ENCODE measurements at places on chromosomes 6 and 20.

GRCh38 chr6:133544419-133544818, 303.3 kb downstream of the EYA4 start:
- DNase-seq: no peak

GRCh38 chr6:71457929-71458328, 169.3 kb downstream of the OGFRL1 start:
- DNase-seq: no peak

GRCh38 chr20:8361006-8361652, 229.1 kb downstream of the PLCB1 start:
- no peak for DNase-seq

DNA sequence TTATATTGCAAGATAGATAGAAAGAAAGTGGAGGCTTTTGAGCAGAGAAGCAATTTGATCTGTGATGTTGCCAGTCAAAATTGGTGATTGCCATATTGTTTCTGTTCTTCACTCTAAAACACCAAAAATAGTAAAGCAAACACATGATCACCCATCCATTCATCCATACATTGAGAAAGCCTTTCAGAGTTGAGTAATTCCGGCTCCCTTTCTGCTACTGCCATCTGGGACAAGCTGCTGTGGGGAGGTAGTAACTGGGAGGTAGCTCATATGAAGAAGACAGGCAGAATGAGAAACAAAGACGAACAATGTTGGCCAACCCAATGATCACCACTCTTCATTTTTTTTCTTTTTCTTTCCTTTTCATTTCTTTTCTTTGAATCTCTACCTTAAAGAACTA, 51.1 kb upstream of the HBS1L start:
- no peak for DNase-seq

DNA sequence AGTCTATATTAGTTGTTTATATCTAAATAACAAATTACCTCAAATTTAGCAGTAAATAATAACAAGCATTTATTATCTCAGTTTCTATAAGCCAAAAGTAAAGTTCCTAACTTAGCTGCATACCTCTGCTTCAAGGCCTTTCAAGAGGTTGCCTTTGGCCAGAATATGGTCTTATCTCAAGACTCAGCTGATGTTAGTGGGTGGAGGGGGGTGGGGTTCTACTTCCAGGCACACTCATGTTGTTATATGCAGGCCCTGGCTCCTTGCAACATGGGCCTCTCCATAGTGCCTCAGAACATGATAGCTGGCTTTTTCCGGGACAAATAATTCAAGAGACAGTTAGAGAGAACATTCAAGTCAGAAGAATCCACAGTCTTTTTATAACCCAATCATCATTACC, 266.0 kb downstream of the ADGRB3 start:
- no peak for DNase-seq

DNA sequence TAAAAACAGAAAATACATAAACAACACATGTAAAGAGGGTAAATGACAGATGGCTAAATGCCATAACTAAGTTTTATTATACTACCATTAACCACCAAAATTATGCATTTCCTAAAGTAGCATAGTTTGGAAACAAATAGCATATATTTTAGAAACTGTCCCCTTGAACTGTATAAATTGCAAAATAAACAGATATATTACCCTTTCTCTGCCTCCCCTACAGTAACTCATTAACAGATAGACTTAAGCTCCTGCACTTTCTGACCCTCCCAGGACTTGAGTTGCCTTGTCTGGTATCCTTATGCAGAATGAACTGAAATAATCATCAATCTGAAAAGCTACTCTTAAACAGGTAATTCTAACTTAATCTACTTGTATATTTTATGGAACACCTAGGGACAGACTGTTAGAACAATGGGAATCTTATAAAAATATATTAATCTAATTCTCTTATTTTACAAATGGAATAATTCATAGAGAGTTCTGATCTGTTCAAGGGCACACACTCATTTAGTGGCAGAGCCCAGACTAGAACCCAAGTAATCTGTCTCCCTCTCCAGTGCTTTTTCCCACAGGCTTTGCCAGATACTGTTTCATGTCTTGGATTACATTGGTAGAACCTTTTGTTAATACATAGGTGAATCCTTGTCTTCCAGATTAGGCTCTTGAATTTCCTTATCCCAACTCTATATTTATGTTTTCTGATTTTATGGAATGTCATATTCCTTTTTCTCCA, 50.6 kb upstream of the LOC128125822 start:
- no peak for DNase-seq

GRCh38 chr6:14068133-14068532, 49.4 kb upstream of the CD83 start:
- DNase-seq: no peak

- no peak for DNase-seq
Measured at GRCh38 chr6:109379711-109380110, 2.6 kb downstream of the CD164 start.

- no peak for DNase-seq
Measured at GRCh38 chr20:31760519-31761240, 21.6 kb downstream of the TPX2 start.

GRCh38 chr6:498795-499231, 107.3 kb downstream of the IRF4 start:
- no peak for DNase-seq

DNA sequence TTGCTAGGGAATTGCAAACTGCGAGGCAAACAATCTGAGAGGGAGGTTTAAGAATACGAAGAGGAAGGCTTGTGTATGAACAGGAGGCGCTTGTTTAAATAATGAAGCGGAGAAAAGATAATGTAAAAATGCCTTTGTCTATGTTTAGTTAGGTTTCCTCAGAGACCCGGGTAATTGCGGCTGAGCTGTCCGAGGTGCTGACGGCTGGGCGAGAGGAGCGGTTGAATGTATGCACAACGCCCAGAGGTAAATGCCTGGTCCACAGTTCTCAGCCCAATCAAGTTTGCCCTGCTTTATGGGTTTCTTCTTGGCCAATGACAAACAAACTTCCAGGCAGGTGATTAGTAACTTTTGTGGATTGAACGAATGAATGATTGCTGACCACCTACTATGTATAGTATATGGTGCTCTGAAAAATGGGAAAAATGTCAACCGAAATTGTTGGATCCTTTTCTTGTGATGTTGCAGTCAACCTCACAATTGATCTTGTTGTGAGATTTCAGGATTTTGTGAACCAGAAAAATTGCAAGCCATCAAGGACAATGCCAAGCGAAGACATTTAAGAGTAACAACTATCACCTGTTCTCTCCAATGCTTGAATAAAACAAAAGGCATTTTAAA, 38.3 kb upstream of the SLC32A1 start:
- DNase-seq: no peak

DNA sequence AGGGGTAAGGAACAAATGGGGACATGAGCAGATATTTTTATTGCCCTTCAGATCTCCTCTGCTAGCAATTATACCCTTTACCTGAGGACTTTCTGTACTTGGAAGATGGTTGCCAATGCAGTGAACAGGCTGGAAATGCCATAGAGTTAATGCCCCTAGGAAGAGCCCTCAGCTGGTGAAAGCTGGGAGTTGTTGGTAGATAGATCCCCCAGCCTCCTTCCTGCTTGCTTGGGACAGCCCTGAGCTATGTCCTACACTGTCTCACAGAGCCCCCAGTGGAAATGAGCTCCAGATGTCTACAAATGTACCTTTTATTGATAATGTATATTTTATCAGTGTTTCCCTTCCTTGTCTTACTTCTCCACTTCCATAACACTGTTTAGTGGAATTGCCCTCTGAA, 87.6 kb upstream of the PAK5 start:
- DNase-seq: no peak

DNA sequence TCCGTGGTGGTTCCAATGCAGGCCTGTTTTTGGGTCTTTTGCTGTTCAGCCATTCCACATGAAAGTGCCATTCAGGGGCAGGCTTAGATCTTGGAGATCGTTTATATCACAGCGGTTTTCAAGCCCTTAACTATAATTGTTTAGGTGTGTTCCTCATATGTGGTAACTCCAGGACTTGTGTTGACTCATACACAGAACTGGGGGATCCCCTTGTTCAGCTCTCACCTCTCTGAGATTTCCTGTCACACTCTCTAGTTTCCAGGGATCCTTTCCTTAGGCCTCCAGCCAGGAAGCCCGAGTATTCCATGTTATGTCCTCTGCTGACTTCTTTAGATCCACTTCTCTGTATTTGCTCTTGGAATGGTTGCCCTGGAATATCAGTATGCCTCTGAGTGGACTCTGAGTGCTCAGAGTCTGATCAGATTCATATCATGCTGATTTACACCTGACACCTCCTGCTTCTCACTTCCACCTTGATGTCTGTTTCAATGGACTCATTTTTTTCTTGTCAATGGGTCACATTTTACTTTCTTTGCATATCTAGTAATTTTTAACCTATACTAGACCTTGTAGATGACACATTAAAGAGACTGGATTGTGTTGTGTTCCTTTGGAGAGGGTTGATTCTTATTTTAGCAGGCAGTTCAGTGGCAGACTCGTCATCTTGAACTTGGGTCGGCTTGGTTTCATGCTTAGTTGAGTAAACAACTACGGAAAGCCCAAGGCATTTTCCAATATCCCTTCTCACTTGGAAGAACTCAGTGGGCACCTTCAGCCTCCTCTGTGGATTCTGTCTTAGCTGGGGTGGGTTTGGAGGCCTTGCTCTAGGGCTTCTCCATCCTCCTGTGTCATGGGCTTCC, 13.1 kb downstream of the NTSR1 start:
- DNase-seq: no peak

Measured in tibial nerve (tissue), 4 donors.